Fibroblast of the aortic adventitia (primary cell): ENCODE measurements at places on chromosomes 1 and 21.

DNA sequence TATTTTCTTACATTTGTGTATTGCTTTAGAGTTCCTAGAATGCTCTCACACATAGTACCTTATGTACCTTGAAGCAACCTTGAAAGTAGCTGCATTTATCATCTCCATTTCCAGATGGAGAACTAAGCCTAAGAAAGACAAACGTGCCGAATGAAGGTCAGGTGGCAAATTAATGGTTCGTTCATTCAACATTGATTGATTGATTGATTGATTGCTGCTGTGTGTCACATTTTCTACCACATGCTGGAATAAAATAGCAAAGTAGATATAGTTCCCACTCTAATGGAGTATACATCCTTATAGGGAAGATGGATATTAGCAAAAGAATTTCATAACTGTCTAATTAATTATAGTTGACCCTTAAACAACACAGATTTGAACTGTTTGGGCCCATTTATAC lies 172.2 kb downstream of the SDCCAG8 start:
- DNase-seq = no peak

DNA sequence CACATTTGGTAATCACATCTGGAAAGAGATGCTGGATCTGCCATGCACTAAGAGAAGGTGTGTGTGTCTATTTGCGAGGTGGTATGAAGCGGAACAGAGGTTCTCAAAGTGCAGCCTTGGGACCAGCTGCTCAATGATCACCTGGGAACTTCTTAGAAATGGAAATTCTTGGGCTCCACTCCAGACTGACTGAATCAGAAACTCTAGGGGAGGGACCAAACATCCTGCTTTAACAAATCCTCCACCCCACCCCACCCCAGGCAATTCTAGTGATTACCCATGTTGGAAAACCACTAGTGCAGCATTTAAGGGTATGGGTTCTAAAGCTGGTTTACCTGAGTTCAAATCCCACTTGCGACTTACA lies 143.9 kb upstream of the JUN start:
- no peak for DNase-seq

- DNase-seq = no peak
Measured at GRCh38 chr1:77846966-77847365, 41.5 kb upstream of the NEXN start.

DNA sequence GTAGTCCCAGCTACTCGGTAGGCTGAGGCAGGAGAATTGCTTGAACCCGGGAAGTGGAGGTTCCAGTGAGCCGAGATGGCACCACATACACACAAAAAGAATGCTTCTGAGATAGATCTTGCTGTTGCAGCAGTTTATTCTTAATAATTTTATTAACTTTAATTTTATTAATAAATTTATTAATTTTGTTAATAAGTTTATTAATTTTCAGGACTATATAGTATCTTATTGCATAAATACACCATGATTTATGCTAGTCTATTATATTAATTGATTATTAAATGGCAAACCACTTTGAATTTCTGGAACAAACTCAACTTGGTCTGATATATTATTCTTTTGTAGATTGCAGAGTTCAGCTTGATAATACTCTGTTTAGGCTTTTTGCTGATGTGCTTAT lies 99.5 kb downstream of the CLIC6 start:
- no peak for DNase-seq

GRCh38 chr1:27116697-27117096 lies 38.2 kb downstream of the SLC9A1 start:
- peak; percentile 36 for DNase-seq

GRCh38 chr1:183019860-183020259 lies 3.4 kb upstream of the LAMC1 start:
- DNase-seq = peak; percentile 73

- no peak for DNase-seq
Measured at GRCh38 chr1:200786788-200787187, 48.1 kb downstream of the CAMSAP2 start.

GRCh38 chr1:162087111-162087510 lies 17.6 kb downstream of the NOS1AP start:
- no peak for DNase-seq

DNA sequence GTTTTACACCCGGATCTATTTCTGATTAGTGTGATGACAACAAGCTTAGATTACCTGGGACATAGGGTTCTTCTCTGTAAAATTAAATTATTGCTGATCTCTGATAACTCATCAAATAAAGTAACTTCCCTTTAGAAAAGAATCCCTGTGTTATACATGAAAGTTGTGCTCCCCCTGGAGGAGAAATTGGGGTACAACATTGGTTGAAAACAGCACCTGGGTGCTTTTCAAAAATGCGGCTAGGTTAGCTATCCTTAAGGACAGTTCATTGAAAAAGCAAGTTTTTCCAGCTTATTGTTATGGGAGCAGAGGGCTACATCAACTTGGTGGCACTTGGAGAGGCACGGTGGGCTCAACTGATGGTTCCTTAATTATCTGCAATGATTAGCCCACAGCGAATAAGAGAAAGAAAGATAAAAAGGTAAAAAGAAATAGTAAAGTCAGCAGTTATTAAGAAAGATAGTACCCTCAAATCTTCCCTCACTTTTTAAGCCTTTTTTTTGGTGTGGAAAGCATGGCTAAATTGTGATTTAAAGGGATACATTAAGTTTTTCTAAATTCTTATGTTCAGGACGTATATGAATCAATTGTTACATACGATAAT lies 97.8 kb downstream of the FMN2 start:
- DNase-seq = peak; percentile 68

- no peak for DNase-seq
Measured at GRCh38 chr1:224124220-224124619, 10.3 kb downstream of the FBXO28 start.

- DNase-seq = no peak
Measured at GRCh38 chr1:10193288-10193687, 17.1 kb upstream of the KIF1B start.

GRCh38 chr1:56808410-56808809 lies 10.8 kb downstream of the FYB2 start:
- no peak for DNase-seq

DNA sequence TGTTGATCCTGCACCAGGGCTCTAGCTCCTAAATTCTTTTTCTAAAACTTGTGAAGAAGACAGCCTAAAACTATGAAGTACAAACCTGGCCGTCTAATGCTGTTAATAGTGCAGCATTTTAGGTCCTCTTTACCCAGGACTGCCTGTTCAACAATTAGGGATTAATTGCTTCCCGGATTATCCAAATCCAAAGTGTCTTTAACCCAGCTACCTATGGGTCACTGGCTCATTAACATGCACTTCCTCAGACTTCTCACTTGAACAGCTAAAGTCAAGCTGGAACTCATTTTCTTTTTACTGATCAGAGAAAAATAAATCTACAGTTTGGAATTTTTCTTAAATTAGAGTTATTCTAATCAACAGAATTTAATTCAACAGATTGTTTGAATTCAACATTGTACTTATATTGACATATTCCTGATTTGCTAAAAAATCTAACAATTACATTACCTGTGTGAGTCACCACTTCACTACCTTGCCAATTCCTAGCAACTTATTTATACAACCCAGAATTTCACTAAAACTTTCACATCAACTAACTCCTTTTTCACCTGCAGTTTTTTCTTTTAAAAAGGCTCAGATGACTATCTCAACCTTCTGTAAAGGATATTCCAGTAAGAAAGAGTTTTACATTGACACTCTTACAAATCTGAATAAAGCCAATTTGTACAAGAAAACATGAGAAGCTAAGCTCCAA lies 3.3 kb downstream of the HNRNPU start:
- DNase-seq = no peak

DNA sequence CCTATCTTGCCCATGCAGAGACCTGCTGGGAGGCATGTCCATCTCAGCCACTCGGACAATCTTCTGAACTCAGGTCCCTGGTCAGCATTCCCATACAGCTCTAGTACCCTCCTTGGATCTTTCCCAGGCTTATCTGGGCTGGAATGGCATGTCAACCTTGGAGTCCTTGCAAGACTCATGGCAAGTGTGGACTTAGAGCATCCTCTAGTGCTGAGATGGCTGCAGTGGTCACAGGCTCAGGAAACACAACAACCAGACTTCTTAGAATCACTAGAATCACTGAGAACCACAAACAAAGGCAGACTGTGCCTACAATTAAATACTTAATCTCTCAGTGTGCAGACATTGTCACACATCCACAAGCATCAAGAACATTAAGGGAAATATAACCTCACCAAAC lies 73.1 kb upstream of the TSHB start:
- peak; percentile 18 for DNase-seq

DNA sequence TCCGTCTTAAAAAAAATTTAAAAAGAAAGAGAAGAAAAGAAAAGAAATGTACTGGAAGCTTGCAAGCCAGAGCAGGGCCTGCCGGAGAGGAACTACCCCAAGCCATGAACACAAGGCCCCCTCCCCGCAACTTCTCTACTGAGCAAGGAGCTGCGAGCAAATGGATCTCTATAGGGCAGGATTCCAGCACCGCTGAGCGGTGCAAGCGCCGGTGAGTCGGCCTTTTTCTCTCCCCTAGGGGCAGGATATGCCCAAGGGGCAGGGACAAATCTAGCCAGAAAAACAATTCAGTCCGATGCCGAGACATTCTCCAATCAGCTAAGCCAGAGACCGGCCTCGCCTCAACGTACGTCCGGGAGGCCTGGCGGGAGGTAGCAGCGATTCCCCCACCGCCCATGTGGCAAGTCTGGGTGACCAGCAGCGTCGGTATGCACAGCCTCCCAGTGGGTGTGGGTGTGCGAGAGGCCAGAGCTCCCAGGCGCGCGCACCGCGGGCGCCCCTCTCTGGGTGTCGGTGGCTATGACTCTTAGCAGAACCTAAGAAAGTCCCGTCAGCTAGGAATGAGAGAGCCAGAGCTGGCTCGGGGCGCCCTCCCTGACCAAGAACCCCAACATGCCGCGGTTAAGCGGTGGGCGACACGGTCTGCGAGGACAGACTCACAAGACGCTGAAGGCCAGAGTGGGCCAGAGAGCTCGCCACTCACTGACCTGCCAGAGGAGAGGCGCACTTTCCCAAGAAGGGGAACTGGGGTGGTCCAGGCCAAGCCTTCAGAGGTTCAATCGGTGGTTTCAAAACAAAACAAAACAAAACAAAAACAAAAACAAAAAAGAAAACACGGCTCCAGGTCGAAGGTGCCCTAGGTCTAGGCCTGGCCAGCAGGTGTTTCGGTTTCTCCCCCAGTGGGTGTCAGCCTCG lies 1.9 kb downstream of the CSMD2 start:
- DNase-seq = peak; percentile 92

DNA sequence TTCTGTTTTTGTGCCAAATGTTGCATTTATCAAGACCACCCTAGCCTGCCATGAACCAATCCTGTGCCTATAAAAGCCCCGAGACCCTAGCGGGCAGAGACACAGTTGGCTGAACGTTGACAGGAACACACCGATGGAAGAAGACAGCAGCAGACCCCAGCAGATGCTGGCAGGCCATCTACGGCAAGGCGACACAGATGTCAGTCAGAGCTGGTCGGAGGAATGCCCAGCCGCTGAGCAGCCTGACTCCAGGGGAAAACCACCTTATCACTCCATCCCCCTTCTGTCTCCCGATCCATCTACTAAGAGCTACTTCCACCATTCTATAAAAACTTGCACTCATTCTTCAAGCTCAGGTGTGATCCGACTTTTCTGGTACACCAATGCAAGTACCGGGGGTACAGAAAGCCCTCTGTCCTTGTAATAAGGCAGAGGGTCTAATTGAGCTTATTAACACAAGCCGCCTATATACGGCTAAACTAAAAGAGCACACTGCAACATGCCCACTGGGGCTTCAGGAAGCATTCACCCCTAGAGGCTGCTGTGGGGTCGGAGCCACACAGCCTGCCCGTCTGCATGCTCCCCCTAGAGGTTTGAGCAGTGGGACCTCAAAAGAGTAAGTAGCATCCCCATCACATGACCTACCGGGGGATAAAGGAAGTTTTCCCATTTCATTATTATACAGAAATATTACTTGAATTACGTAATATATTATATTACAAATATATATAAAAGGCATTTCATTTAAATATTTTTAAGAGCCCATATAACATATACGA lies 1156.3 kb upstream of the B3GALT2 start:
- DNase-seq = no peak

- peak; percentile 82 for DNase-seq
Measured at GRCh38 chr1:108704496-108704895, 8.2 kb upstream of the FNDC7 start.

DNA sequence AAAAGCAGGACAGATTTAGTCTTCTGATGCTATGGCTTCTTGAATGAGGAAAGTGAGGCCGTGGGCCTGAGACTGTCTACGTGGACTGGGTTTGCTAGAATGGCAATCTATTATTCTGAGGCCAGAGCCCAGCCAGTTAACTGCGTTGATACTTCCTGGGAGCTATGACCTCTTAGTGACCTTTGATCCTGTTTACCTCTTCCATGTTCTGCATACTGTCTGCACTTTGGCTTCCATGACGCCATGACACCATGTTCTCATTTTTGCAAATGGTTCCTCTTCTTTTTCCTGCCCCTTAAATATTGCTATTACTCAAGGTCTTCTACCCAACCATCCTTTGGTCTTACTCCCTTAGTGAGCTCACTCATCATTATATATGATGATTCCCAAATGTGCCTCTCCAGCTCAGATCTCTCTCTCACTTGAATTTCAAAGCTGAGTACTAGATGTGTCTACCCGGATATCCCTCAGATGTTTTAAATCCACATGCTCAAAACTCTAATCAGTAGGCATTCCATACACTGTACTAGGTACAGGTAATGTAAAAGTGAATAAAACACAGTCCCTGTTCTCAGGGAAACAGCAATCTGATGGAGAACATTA lies 66.1 kb upstream of the ATP1A1 start:
- no peak for DNase-seq

DNA sequence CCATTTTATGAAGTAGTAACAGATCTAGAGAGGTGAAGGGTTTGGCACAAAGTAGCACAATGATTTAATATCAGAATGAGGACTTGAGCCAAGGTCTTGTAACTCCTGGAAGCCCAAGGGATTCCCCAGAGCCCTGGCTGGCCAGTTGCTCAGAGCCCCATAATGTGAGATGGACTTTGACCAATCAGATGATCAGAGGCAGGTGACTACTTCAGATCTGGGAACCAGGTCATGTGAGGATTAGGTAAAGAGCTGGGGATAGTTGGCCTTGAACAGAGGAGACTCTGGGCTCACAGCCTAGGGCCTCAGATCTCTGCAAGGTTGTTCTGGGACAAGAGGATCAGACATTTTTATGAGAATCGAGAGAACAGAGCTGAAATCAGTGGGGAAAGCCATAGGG lies 18.9 kb downstream of the SHISAL2A start:
- DNase-seq = no peak

GRCh38 chr1:112563341-112563740 lies 54.6 kb downstream of the WNT2B start:
- peak; percentile 56 for DNase-seq

DNA sequence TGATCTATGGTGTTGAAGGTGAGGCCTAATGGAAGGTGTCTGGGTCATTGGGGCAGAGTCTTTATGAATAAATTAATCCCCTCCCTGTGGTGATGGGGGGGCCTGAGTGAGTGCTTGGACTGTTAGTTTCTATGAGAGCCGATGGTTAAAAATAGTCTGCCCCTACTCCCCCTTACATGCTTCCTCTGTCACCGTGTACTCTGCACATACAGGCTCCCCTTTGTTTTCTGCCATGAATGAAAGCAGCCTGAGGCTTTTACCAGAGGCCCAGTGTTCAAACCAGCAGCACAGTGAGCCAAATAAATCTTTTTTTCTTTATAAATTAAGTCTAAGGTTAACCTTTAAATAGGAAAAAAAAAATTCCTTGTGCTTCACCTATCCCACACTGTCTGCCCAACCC lies 657.0 kb downstream of the AMY1C start:
- no peak for DNase-seq
